ENCODE measurements at places on chromosomes 16 and 17. TPM values are rescaled to one million over a fixed set of nuclear protein-coding genes. Genes with fewer than 3 reads are reported as not detected.

Gene KRT40
- not detected for total RNA-seq

Gene PERCC1
- total RNA-seq = 1.2 TPM

Gene HSD17B1
- 1.4 TPM for total RNA-seq

Gene BICDL2
- 0.15 TPM for total RNA-seq

Gene TSPOAP1
- total RNA-seq = 17.5 TPM

Gene DHRS7B
- 7.8 TPM for total RNA-seq

Gene MYH1
- not detected for total RNA-seq

Gene EVPLL
- total RNA-seq = not detected

Gene LRRC37A
- 4.5 TPM for total RNA-seq

Gene RUNDC3A
- total RNA-seq = 0.65 TPM

Gene FAM20A
- 0.38 TPM for total RNA-seq

Gene CARD14
- not detected for total RNA-seq

Gene TBX6
- 1.5 TPM for total RNA-seq

Gene CES3
- total RNA-seq = 0.86 TPM

Data from T-cell (primary cell).